Right ventricle myocardium superior (tissue), 1 donor: ENCODE measurements at places on chromosomes 12 and 14. TPM values are rescaled to one million over a fixed set of nuclear protein-coding genes. Genes with fewer than 3 reads are reported as not detected.

- peak; percentile 83 for DNase-seq
These were observed at the start of gene PDE3A for GRCh38 chr12:20368114-20368650. PDE3A (plus strand) TSS chr12:20368537; CDS start chr12:20369285, 748 bp downstream.

DNA sequence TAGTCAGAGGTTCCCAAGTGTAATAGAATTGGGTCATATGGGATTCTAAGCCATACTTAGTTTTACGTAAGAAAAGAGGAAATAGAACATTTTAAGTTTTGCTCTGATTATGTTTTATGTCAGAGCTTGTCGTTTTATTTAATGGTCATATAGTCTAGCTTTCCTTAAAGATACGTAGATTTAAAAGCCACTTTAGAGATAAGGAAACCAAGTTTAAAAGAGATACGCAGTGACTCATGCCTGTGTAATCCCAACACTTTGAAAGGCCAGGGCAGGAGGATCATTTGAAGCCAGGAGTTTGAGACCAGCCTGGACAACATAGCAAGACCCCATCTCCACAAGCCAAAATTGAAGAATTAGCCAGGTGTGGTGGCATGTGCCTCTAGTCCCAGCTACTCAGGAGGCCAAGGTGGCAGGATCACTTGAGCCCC lies 19.5 kb downstream of the MAPK1IP1L start:
- no peak for DNase-seq

GRCh38 chr12:13386323-13387039 lies 190.0 kb downstream of the EMP1 start:
- no peak for DNase-seq

KERA gene
- total RNA-seq = not detected

DNA sequence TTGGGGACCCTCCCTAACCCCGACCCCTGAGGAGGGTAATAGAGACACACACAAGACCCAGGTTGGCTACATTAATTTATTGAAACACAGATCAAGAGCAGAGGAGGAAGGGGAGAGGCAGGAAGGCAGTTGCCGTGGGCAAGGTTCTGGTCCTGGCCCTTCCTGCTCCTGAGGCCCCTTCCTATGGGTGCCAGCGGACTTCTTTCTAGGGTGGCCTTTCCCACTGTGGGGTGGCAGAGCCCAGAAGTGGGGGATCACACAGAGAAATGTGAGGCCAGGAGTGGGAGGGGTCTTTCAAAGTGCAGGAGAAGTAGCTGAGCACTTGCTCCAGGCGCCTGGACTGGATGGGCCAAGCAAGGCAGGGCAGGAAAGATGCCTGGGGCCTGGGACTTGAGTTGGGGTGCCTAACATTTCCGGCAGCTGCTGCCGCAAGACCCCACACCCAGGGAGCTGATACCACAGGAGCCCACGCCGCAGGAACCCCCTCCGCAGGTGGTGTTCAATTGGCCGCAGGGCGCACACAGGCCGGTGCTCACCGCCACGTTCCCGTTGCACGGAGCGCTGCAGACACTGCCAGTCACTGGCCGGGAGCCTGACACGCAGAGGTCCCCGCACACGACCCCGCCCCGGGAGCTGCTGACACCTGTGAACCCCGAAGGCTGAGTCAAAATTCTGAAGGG lies 5.3 kb downstream of the KRT81 start:
- DNase-seq = no peak

DNA sequence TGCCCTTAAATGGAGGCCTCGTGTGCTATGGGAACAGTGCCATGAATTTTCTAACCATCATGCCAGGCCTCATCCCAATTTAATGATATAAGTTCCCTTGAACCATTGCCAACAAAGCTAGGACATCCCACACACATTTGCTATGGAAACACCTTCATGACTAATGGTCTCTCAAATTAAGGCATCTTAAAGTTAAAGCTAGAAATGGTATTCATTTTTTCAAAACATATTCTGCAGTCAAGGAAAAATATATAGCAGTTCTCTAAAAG lies 117.3 kb downstream of the BTG1 start:
- DNase-seq = no peak

- peak; percentile 90 for DNase-seq
These were observed 1101.2 kb upstream of the TMEM132C start for GRCh38 chr12:127165567-127166392.

KRT7 gene
- total RNA-seq = 0.59 TPM
